ENCODE measurements at places on chromosomes 5 and 9.

DNA sequence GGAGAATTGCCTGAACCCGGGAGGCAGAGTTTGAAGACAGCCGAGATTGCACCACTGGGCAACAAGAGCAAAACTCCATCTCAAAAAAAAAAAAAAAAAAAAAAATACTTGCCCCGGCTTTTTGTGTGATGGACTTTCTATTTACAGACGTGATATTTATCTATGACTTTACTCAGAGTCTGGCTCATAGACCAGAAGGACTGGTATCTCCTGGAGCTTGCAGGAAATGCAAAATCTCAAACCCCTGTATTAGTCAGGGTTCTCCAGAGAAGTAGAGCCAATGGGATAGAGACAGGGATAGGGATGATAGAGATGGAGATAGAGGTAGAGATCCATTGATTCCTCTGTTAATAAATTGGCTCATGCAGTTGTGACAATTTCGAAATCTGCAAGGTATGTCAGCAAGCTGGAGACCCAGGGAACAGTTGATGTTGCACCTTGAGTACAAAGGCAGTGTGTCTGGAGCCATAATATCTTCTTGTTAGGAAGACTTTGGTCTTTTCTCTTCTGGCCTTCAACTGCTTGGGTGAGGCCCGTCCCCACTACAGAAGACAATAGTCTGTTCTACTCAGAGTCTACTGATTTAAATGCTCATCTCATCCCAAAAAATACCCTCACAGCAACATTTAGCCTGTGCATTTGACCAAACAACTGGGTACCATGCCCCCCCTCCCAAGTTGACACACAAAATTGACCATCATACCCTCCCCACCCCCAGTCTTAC, 195.4 kb upstream of the MSX2 start:
- no peak for DNase-seq

DNA sequence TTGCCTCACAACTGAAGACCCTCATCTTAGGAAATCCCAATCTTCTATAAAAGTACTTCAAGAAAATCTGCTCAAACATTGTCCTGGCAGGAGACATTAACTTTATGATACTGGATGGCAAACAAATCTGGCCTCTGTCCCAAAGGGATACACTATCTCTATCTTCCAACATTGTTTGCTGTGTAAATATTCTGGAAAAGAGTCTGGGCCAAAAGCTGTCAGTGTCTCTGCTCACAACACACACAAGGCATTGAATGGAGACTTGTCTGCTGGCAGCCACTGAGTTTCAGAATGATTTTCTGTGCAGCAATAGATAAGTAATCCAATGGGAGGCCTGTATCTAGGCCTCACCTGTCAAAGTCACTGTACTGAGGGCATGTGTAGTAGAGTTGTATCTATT, 471.1 kb downstream of the DMAC1 start:
- DNase-seq = no peak

DNA sequence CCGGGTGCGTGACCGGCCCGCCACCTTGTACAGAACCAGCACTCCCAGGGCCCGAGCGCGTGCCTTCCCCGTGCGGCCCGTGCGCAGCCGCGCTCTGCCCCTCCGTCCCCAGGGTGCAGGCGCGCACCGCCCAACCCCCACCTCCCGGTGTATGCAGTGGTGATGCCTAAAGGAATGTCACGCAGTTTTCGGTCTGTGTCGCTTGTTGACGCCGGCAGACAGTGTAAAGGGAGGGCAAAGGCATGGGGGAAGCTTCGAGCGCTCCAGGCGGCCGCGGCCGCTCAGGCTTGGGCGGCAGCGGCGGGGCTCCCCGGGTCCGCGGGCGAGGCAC, 1.3 kb downstream of the LRRC26 start:
- DNase-seq = no peak

- DNase-seq = no peak
These were observed 500 bp upstream of the CREBRF start for GRCh38 chr5:173055722-173055982.

DNA sequence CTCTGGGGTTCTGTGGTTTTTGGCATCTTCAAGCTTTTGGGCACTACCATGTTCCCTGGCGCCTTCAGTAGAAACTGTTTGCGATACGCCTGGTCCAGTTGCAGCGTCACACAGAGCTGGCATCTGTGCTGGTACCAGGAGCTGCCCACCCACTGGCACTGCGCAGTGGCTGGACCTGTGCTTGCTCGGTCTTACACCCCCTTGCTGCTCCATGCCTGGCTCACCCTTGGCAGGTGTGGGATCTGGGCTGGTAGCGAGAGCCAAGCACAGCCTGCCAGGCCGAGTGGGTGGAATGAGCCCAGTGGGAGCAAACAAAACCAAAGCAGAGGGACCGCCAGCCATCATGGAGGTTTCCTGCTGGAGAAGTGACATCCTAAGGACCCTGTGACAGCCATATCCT, 170.2 kb upstream of the IRX2 start:
- DNase-seq = no peak

- DNase-seq = no peak
These were observed 44.8 kb upstream of the SNX2 start for GRCh38 chr5:122730037-122730436.

DNA sequence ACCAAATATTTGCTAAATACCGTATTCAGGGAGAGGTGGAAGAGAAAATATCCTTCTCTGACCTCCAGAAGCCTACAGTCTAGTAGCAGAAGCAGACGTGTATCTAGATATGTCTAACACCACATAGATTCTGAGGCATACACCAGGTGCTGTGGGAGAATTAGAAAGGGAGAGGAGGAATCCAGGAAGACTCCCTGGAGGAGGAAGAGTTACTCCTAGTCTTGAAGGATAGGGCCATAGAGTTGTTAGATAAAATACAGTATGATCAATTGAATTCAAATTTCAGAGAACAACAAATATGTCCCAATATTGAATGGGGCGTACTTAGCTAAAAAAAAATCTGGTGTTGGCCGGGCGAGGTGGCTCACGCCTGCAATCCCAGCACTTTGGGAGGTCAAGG, 58.7 kb downstream of the TMOD1 start:
- no peak for DNase-seq

Measured in anterior cingulate cortex (tissue), 58 donors.